ENCODE measurements at places on chromosomes 11 and 22.

DNA sequence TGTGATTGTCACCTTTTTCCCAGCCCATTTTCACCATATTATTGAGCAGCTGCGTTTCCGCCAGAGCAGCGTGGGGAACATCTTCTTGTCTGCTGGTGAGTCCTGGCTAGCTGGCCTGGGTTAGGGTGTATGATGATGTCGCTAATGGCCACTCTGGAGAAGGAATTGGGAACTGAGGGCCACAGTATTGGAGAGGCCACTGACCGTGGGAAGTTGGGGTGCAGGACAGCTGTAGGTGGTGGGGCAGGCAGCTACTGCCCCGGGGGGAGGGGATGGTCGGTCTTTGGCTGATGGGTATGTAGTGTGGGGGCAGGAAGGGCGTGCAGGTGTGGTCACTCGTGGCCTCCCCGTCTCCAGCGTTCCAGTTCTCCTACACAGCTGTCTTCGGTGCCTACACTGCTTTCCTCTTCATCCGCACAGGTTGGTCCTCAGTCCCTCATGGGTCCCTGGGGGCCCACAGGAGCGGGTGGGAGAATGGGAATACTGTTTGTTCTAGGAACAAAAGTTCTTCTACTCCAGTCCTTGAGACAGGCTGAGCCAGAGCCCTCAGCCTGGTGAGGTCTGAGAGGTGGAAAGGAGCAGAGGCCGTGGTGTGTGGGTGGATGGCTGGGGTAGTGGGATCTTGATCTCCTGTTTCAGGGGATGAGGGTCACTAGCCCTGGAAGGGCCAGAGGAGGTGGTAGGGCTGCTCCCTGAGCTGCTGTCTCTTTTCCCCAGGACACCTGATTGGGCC, 2.1 kb downstream of the RCE1 start:
- no peak for DNase-seq

DNA sequence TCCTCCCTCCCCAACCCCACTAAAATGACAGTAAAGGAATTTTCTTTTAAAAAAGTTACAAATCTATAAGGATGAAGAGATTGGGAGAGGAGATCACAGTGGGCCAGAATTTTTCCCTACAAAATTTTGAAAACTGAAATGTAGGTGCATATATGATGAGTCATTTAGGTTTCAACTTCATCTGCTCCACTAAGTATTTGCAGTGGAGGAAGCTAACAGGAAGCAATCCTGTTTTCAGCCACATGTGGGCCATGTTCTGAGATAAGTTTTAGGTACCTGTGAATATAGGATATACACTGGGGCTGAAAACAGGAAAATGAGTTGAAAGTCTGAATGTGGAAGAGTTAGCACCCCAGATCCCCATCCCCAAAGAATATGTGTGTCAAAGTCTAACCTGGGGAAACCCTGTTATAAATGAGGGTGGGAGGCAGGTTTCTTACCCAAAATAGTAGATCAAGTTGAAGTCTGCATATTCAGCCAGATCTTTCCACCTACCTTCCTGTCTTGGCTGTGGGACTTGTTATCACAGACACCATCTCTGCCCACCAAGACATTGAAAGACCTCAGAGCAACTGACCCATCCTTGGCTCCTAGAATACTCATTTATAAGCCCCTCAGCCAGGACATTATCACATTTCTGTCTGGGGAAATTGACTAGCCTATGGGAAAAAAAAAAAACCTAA, 87.3 kb downstream of the PACS1 start:
- no peak for DNase-seq

- no peak for DNase-seq
Observed at GRCh38 chr11:5486421-5486820, 2.1 kb upstream of the OR52D1 start.

DNA sequence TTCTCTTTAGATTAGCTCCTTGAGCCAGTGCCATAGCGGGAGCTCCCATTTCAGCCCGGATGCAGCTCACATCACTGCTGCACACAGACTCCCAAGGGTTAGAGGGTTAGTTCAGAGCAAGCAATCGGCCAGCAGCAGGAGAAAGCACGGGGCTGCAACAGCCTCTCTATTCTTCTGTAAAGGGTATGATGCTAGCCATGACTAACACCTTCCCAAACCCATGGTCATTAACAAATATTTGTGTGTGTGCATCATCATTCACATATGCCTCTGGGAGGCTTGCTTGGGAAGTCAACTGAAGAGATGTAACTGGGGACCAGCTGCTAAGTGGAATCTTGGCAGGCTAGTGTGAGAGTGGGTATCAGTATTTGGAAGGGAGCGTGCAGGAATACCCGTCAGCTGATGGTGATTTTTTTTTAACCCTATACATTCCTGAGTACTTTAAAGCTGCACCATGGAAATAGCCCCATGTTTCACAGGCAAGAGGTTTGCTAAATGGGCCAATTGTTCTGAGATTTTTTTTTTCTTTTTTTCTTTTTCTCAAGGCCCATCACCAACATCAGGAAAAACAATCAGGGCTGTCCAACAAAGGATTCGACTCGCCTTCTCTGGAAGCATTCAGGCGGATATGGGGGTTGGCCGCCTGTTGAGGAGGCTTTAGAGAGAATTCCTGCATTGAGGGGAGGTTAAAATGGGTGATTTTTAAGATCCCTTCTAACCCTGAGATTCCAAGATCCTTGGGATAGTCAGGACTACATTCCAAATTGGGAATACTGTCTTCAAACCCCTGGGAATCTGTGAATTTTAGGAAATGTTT, 33.2 kb upstream of the CCDC89 start:
- no peak for DNase-seq

DNA sequence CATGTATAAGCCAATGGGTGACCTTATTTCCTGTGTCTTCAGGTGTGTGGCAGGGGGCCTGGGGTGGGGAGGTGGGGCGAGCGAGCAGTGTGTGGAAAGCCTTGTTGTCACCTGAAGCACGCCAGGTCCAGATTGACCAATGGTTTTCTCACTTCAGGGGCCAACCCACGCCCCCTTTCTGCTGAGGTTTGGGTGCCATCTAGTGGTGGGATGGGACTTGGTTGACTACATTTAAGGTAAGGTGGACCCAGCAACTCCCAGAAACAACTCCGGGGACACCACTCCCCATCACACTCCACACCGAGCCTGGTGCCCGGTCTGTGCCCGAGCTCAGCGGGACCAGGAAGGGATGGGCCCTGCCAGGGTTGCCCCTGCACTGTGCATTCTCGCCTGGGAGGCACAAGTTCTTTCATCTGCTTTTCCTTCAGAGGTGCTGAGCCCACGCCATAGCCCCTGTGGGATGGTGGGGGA, 40.0 kb downstream of the TPCN2 start:
- peak; percentile 47 for DNase-seq

GRCh38 chr11:123069908-123070821, 8.2 kb upstream of the HSPA8 start:
- no peak for DNase-seq

DNA sequence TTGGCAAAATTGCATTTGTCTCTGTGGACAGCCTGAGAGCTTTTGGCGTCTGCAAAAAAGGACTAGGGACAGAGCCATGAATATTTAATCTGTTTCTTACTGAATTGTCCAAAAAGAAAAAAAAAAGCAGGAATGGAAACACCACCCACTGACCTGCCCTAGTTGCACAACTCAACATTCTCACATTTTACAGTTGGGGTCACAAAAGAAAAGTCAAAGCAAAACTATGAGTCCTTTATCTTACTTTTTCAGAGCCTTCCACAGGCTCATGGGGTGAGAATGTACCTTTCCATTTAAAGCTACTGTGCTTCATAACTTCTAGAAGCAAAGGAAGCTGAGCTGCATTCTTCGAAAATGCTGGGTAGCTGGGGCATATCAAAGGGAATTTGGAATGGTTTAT, 225.7 kb downstream of the FAM76B start:
- no peak for DNase-seq

DNA sequence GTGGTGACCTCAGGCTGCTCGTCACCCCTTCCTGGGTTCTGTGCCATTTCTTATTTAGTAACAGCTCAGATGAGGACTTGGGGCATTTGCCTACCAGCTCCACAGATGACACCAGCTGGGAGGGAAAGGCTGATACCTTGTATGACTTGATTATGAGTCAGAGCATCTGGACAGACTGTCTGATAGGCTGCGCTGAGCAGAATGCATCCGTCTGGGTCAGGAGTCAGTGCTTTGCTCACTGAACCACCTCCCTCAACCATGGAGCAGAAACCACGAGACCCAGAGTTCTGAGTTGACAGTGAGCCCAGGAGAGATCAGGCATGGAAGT, 6.8 kb downstream of the ST14 start:
- no peak for DNase-seq

DNA sequence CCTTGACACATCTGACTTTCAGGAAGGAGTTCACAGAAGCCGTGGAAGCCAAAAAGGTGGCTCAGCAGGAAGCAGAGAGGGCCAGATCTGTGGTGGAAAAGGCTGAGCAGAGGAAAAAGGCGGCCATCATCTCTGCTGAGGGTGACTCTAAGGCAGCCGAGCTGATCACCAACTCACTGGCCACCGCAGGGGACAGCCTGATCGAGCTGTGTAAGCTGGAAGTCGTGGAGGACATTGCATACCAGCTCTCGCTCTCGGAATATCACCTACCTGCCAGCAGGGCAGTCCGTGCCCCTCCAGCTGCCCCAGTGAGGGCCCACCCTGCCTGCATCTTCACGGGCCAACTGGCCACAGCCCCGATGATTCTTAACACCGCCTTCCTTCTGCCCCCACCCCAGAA, 53.7 kb downstream of the HSD17B12 start:
- no peak for DNase-seq

DNA sequence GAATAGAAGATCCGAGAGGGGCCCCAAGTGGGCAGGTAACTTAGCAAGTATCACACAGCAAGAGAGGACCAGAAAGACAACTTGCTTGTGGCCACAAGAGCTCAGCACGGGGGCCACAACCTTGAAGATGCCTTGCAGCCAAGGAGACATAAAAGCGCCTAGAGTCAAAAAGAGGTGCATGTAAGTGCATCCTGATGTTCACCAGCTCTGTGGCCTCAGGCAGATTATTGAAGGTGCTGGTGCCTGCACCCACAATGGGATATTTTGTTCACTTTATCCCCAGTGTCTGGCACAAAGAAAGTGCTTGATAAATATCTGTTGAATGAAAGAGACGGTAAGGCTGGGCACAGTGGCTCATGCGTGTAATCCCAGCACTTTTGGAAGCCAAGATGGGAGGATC, 106.0 kb upstream of the ASPHD2 start:
- DNase-seq, result no peak

GRCh38 chr11:75273411-75274391, 33.1 kb downstream of the TPBGL start:
- DNase-seq, result no peak
